Cerebellum (tissue), 4 donors: ENCODE measurements at places on chromosomes 4 and X. TPM values are rescaled to one million over a fixed set of nuclear protein-coding genes. Genes with fewer than 3 reads are reported as not detected.

Gene GIMD1
- total RNA-seq, result not detected

Gene CYBB
- total RNA-seq, result 10.3 TPM

Gene GALNTL6
- 51.1 TPM for total RNA-seq

Gene CT45A5
- total RNA-seq, result not detected

Gene PLS3
- 14.6 TPM for total RNA-seq
